ENCODE measurements at places on chromosomes 6 and 20. TPM values are rescaled to one million over a fixed set of nuclear protein-coding genes. Genes with fewer than 3 reads are reported as not detected.

The ZNF391 gene
- polyA plus RNA-seq, result 15.0 TPM

The TBX18 gene
- 0.52 TPM for polyA plus RNA-seq

The CST4 gene
- not detected for polyA plus RNA-seq

The TUBB2B gene
- polyA plus RNA-seq, result 9.9 TPM

The C6orf58 gene
- 1.6 TPM for polyA plus RNA-seq

The DOK5 gene
- polyA plus RNA-seq, result 2.3 TPM

The CFAP61 gene
- 3.1 TPM for polyA plus RNA-seq

The TNXB gene
- 16.0 TPM for polyA plus RNA-seq

The TRIM10 gene
- polyA plus RNA-seq, result 0.99 TPM

The COL12A1 gene
- 44.2 TPM for polyA plus RNA-seq

The SMOC2 gene
- 7.4 TPM for polyA plus RNA-seq

The LTB gene
- 2.6 TPM for polyA plus RNA-seq

The BPIFB1 gene
- not detected for polyA plus RNA-seq

The ADAM33 gene
- polyA plus RNA-seq, result 12.2 TPM

The LY6G6D gene
- polyA plus RNA-seq, result not detected

The DEF6 gene
- polyA plus RNA-seq, result 7.3 TPM

The MOG gene
- not detected for polyA plus RNA-seq

The ENPP4 gene
- polyA plus RNA-seq, result 11.1 TPM

The EYA2 gene
- polyA plus RNA-seq, result 0.87 TPM

The RSPH4A gene
- polyA plus RNA-seq, result 5.1 TPM

The RBPJL gene
- not detected for polyA plus RNA-seq

The HAO1 gene
- not detected for polyA plus RNA-seq

All from left lung (tissue), 14 donors.